Activated CD8-positive, alpha-beta memory T cell treated with anti-CD3 and anti-CD28 coated beads for 24 hours (primary cell): ENCODE measurements at places on chromosomes 3 and 15.

DNA sequence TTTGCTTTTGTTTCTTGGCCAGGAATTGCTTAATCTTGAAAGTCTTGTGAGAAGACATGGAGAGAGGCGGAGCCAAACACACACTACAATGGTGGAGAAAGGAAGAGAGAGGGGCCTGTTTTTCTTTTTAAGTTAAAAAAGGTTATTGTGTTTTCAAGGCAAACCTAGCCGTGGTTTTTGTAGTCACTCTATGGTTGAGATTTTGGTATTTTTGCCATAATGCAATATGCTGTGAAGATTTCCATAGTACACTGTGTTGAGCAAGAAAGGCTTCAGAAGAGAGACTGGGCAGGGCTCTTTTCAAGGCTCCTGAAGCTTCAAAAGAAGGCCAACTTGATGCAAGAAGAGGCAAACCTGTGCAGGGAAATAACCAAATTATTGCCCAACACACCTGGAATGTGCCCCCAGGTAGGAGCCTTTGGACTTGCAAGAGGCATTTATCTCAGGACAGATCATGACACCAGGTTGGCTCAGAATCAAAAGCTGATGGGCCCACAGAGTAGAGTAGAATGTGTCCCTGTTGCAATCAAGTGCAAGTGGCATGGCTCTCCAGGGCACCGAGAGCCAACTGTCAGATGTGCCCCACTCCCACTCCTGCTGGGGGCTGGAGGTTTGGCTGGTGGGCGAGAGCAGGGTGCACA, 22.1 kb downstream of the AMOTL2 start:
- no peak for DNase-seq

DNA sequence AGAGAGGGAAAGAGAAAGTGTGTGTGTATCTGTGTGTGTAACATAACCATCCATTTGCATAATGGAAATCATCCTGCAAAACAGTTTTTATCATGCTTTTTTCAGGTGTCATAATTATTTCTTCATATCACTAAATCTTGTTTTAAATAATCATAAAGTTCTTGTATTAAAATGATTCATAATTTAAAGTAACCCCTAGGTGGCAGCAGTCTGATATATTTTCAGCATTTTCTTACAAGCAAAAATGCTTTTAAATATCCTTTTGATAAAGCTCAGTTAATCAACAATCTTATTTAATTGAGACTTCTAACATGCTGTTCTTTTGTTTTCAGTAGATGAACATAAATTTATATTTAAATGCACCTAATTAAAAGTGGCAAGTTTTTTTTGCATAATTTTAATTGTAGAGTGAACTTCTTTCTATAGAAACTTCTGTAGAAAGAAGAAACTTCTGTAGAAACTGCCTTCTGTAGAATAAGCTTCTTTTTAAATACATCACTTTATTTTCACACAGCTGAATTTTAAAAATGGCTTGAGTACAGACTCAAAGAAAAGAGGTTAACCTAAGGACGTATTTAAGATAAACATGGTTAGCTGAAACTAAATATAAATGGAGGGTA, 72.5 kb downstream of the OPA1 start:
- no peak for DNase-seq

DNA sequence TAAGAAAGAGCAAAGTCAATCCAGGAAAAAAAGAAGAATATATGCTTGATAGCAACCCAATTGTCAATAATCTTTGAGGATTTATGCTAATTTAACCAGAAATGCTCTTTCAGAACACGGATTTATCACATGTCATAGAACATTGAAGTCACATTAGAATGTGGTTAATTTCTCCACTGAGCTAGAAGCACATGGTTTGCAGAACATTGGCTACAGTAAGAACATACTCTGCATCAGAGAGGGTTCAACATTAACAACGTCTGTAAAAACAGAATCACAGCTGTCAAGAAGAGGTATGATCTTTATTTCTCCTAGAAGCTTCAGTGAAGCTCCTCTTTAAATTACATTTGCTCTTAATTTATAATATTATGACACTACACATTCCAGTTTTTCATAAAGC, 619.7 kb upstream of the AGTR1 start:
- DNase-seq, result no peak

DNA sequence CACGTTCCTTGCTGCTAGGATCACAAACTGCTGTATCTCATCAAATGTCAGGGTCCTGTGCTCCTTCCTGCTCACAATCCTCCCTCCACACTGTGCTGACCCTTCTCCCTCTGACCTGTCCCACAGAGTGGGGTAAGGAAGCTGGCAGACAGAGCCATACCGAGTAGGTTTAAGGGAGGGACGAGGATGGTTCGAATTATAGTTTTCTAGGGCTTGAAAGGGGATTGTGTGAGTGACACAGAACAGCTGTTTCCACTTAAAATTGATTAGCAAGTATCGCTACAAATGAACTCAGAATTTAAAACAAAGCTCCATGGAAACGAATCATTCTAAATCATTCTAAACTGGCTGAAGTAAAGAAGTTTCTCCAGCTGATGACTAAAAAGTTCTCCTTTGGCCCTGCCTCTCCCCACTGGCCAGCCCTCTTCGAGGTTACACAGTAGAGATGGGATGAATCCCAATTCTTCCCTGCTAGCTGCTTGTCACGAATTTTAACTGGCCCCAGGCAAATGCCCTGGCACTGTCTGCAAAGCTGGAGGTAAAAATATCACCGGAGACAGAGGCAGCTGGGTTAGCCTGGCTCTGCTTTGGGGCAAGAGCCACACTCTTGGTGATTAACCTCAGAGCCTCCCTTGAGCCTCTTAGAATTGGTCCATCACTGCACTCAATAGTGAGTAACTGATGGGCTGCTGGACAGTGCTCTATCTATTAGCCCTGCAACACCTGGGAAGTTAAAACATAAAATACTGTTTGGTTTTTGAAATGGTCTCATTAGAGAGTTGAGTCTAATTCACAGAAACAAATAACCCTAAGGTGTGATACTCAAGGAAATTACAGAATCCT, 194.9 kb downstream of the CHST2 start:
- DNase-seq, result no peak

- DNase-seq, result no peak
Observed at GRCh38 chr15:41438206-41438605, 21.3 kb downstream of the RTF1 start.

DNA sequence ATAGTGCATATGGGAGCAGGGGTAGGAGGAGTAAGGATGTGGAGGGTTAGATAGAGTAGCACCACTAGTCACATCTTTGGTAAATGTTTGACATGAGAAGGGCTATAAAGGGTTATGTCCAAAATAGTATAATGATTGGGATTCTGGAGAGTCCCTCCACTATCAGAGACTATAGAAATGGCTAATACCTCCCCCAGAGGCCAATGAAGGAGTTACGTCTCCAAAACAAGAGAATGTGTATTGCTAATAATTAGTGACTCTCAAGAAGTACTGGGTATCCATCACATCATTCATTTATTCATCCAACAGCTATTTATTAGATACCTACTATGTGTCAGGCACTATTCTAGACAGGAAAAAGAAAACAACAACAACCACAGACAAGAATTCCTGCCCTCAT, 203.7 kb upstream of the UMPS start:
- no peak for DNase-seq

DNA sequence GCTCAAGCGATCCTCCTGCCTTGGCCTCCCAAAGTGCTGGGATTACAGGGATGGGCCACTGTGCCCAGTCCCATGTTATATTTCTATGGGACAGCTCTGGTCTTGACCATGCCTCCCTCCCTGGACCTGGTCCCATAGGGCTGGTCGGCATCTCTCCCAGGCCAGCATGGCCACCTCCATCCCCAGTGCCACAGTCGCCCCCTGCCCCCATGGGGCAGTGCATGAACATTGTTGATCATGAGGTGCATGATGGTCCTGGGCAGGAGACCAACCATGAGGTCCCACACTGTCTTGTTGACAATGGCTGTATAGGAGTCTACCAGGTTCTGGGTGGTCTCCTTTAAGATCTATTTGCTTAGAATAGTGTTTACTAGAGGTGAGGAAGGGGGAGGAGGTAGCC, 6.5 kb downstream of the RPS17 start:
- DNase-seq, result no peak

- DNase-seq, result peak; percentile 93
Observed at GRCh38 chr3:30606301-30607031, at the start of gene TGFBR2. Gene TGFBR2, plus strand, starts transcription at chr3:30606601. Its CDS starts 283 bp downstream, at chr3:30606884.

- DNase-seq, result no peak
Observed at GRCh38 chr15:24017470-24017869, 330.4 kb upstream of the NDN start.

DNA sequence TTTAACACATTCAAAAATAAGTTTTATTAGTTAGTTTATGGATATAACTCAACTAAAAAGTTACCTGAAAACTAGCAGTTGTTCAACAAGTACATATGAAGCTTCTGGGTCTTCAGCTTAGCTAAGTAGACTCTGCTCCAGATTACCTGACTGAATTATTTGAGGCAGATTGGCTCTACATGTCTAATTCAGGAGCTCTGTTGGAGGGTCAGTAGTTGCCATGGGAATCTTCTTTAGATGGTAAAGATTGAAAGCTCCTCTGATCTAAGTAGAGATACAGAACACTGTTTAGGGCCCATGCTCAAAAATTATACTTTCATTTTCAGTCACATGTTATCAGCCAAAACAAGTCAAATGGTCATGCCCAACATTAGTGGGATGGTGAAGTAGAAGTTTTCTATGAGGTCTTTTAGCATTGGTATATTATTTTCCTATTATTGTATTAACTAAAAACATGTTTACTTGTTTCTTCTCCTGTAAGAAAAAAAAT, 1476.9 kb downstream of the OTOL1 start:
- DNase-seq, result no peak

DNA sequence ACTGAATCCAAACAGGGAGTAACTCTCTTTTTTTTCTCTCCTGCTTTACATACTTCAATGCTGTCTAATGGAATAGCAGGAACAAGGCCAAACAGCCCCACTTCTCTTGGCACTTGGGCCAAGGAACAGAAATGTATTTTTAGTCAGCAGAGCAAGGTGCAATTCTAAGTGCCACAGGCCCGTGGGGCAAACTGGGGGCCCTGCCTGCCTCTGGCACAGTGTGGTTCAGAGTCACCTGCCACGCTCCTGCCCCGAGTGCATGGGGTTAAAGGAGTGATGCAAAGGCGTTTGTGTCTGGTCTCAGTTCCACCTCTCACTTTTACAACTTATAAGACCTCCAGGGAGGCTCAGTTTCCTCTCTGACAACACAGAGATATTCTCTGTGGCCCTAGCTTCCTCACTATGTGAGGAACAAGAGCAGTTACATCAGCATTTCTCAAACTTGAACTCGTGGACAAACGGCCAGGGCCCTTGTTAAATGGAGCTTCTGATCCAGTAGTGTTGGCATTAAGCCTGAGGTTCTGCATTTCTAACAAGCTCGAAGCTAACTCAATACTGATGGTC, 51.3 kb downstream of the LRIG1 start:
- DNase-seq, result no peak

- DNase-seq, result no peak
Observed at GRCh38 chr15:34023907-34024306, 15.1 kb downstream of the AVEN start.

GRCh38 chr15:40280260-40281056, 2.4 kb downstream of the ANKRD63 start:
- DNase-seq, result no peak

DNA sequence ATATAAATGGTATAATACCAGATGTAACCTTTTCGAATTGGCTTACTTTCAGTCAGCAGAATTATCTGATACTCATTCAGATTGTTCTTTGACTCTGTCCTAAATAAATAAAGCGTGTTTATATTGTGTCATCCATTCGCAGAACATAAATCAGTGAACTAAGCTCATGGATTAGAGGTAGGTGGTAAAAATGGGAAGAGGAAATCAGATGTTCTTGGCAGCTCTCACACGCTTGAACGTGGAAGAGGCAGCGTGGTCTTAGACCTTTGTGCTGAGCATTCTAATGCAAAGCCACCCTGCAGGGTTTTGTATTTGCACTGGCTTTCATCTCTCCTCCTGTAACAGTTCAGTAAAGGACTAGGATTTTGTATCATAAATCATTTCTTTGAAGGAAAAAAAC, 441.4 kb downstream of the GABRG3 start:
- no peak for DNase-seq

DNA sequence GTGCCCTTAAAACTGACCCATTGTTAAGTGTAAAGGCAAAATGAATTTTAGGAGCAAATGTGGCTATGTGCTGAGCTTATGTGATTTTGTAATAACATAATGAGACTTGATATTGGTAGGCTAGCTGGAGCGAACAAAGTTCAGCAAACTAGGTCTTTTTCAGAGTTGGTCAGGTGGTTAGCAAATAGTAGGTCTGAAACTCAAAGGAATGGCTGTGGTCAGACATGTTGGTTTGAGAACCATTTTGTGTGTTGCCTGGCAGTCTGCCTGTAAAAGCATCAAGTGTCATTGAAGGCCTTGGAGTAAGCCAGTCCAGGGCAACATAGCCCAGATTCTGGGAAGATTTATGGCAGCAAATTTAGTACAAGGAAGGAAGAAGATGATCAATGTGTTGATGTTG, 16.4 kb downstream of the FBXO22 start:
- DNase-seq, result no peak

DNA sequence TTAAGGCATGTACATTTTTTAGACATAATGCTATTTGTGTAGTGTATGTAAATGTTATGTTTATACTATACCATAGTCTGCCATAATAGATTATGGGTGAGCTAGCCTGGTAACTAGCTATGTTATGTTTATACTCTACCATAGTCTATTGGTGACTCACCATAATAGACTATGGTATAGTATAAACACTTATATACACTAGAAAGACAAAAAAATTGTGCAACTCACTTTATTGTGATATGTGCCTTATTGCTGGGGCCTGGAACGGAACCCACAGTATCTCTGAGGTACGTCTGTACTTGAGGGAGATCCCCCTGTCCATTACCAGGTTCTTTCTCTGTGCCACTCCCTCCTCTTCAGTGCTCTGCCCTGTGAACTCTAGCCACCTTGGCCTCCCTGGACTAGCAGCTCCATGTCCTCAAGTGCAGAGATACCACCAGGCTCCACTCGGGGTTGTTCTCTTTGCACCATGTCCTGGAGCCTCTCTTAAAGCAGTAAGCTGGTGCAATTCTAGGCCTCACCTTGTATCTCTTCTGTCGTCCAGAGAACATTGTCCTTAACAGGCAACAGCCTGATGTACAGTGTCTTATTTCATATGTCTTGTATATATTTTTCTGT, 60.8 kb upstream of the PXYLP1 start:
- DNase-seq, result no peak
